ENCODE measurements at places on chromosomes 1 and 21.

- DNase-seq: peak; percentile 87
Observed at GRCh38 chr1:161227196-161227871, 1.5 kb downstream of the TOMM40L start.

DNA sequence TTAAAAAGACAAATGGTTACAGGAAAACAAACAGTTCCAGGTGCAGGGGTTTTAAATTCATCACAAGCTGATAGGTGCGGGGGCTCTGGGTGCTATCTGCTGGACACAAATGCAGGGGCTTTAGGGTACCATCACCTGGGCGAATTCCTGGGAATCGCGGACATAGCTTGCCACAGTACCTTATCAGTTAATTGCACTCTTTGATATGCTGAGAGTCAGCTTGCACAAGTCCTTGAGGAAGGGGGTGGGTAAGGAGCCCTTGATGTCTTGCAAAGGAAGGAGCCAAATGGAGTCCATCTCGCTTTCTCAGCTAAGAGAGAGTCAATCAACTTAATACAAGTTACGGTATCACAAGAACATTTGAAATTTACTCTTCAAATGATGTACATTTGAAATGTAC is 25.4 kb upstream of the TMEM54 start:
- DNase-seq: no peak

DNA sequence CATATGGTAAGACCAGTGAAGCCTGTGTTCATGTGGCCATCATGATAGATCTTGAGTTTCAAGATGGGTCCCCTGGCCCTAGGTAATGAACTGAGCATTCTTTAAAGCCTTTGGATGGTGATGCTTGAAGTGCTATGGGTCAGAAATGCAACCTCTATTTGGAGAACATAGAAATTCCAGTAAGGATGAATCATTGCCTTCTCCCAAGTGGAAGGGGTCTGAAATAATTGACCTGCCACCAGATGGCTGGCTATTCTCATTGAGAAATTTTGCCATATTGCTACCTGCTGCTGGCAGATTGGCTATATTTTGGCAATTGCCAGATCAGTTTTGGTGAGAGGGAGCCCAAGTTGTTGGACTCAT is 739 bp upstream of the IFI6 start:
- DNase-seq: no peak

- DNase-seq: no peak
Observed at GRCh38 chr1:119935373-119935772, 39.1 kb upstream of the ADAM30 start.
